ENCODE measurements at places on chromosomes 6 and 20.

DNA sequence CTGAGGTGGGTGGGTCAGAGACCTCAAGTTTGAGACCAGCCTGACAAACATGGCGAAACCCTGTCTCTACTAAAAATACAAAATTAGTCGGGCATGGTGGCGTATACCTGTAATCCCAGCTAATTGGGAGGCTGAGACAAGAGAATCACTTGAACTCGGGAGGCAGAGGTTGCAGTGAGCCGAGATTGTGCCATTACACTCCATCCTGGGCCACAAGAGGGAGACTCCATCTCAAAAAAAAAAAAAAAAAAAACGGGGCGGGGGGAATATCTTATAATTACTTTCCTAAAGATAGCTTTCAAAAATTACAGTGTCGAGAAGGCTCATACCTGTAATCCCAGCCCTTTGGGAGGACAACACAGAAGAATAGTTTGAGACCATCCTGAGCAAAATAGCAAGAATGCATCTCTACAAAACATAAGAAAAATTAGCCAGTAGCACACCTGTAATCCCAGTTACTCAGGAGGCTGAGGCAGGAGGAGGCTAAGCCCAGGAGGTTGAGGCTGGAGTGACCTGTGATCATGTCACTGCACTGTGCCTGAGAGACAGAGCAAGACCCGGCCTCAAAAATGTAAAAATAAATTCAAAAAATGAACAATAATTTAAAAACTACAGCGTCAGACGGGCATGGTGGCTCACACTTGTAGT, 25.8 kb downstream of the CBFA2T2 start:
- no peak for DNase-seq

GRCh38 chr6:1770968-1771723, 161.4 kb downstream of the FOXC1 start:
- no peak for DNase-seq

GRCh38 chr6:158439255-158439654, 120.6 kb upstream of the TMEM181 start:
- DNase-seq, result no peak

GRCh38 chr6:164911873-164912580, 397.4 kb downstream of the C6orf118 start:
- DNase-seq, result no peak

GRCh38 chr20:44034965-44035635, 120.4 kb downstream of the TOX2 start:
- DNase-seq, result no peak

DNA sequence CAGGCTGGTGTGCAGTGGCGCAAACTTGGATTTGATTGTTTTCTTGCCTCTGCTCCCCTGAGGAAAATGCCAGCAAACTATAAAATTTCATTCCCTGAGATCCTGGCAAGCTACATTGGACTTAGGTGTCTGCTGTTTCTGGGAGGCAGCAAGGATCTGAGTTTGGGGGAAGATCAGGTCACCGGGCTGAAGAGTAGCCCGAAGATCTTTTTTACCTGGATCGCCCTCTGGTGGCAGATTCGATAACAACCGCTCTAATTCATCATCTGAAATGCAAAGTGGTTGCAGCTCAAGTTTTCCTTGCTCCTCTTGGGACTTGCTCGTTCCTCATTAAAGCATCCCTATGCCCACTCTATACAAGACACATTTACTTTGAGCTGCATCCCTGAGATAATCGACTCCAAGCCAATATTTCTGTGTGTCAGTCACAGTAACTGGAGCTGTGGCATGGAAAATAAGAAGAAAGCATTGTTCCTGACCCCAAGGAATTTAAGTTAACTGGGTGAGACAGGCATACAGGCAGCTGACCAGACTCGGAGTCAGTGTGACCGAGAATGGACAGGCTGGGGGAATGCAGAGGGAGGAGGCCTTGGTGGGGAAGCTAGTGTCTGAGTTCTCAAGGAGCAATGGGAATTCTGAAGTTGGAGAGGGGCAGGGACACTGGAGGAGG, 131.8 kb upstream of the PROKR2 start:
- no peak for DNase-seq

GRCh38 chr6:120431841-120432240, 902.4 kb downstream of the TBC1D32 start:
- DNase-seq, result no peak

DNA sequence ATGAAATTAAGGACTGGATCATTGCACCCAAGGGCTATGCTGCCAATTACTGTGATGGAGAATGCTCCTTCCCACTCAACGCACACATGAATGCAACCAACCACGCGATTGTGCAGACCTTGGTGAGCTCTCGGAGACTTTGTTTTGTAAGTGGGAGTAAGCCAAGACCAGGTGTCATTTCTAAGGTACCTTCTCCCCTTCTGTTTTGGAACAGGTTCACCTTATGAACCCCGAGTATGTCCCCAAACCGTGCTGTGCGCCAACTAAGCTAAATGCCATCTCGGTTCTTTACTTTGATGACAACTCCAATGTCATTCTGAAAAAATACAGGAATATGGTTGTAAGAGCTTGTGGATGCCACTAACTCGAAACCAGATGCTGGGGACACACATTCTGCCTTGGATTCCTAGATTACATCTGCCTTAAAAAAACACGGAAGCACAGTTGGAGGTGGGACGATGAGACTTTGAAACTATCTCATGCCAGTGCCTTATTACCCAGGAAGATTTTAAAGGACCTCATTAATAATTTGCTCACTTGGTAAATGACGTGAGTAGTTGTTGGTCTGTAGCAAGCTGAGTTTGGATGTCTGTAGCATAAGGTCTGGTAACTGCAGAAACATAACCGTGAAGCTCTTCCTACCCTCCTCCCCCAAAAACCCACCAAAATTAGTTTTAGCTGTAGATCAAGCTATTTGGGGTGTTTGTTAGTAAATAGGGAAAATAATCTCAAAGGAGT, 30.4 kb downstream of the TXNDC5 start:
- DNase-seq, result no peak

GRCh38 chr20:34705397-34706301, 1.5 kb downstream of the TP53INP2 start:
- no peak for DNase-seq

DNA sequence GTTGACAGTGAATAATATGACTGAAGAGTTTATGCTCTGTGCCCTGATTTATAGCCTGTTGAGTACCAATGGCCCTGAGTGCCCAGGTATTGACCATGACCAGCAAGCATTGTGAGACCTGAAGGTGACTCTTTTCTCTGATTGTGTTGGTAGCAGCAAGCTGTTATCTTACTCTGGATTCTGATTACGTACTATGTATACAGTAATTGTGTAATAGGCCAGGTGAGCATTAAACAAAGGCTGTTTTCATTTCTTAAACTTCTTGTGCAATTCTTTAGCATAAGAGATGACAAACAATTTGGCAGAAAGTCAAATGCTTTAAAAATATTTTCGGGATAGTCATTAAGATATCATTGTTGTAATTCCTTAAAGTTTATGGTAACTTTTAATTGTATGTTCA, 111.7 kb upstream of the PTPRK start:
- DNase-seq, result no peak

GRCh38 chr6:139705284-139705683, 330.8 kb upstream of the CITED2 start:
- DNase-seq, result no peak

DNA sequence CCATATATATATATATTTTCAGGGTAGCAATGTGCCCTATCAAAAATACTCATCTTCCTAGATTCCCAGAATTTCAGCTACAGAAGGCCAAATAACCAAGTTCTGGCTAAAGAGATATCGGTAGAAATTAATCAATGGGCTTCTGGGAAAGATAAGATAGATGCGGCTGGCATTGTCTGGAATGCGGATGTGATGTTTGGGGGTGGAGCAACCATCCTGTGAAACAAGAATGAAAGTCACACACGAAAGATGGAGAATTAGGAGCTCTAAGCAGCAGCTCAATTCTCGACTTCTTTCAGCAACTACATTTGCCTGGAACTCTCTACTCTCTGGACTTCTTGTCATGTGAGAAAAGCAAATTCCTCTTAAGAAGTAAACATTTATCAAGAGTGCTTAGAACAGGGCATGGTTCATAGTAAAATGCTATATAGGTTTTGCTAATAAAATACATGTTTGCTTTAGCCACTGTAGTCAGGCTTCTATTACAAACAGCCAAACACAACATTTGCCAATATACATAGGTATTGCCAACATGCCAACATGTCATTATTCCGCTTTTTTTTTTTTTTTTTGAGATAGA, 90.8 kb downstream of the CLIC5 start:
- DNase-seq, result no peak

GRCh38 chr6:169915769-169916550, 164.5 kb downstream of the ERMARD start:
- no peak for DNase-seq

GRCh38 chr6:82686719-82687118, 323.1 kb downstream of the TPBG start:
- no peak for DNase-seq

GRCh38 chr20:32807706-32808105, 12.0 kb upstream of the MAPRE1 start:
- DNase-seq, result no peak

- DNase-seq, result no peak
Observed at GRCh38 chr6:63615590-63615989, 20.0 kb upstream of the PHF3 start.

GRCh38 chr20:61352346-61353260, 100.5 kb downstream of the CDH4 start:
- no peak for DNase-seq

DNA sequence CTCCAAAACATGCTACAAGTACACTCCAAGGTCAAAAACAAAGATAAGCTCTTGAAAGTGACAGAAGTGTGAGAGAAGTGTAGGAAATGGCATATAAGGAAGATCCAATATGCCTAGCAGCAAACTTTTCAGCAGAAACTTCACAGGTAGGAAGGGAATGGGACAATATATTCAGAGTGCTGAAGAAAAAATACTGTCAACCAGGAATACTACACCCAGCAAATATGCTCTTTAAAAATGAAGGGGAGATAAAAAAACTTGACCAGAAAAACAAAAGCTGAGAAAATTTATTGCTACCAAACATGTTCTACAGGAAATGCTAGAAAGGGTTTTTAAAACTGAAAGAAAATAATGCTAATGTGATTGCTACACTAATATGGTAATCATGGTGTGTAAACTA, 46.2 kb downstream of the THBS2 start:
- no peak for DNase-seq

GRCh38 chr6:153058291-153058690, 55.8 kb upstream of the MTRF1L start:
- no peak for DNase-seq

DNA sequence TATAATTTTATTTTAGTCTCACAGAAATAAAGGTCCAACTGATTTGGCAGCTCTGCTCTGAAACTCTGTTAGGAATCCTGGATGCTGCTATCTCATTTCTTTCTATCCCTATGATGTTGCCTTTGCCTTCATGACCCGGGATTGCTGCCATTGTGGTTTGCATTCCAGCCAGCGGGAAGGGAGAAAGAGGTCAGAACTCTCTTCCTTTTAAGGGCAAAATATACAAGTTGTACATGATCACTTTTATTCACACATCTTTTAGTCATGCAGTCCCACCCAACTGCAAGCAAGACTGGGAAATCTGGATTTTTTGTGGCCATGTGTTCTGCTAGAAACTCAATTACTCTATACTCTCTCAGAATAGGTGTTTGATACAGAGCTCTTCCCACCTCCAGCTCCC, 263.1 kb upstream of the ZFP64 start:
- no peak for DNase-seq

DNA sequence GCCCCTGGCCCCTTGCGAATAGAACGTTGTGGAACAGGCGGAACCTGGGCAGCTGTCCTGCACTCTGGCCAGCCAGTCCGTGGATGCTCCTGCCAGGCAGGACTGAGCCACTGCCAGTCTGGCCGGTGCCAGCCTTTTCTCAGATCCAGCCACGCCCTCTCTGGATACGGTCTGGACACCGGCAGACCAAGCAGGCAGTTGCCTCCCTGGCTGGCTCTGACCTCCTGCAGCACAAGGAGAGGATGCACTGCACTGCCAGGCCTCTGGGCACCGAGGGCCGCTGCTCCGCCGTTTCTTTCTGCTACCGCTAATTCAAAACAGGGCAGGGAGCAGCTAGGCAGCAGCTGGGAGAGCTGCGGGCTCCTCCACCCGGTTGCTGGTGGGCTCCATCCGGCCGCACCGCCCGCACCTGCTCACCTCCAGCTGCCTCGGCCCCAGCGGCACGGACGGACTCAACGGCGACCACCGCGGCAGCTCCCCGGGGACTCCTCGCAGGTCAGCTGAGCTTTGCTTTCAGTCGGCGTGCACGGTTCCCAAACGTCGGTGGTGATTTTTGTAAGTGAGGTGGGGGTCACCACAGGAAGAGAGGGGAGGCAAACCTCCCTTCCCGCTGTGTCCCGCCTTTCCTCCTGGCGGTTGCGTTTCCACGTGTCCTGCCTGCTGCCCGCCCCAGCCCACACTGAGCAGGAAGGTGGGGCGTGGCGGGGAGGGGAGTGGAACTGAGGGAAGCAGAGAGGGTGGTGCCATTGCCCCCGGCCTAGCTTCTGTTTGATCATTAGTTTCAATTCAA, 30.3 kb upstream of the AFDN start:
- no peak for DNase-seq

GRCh38 chr20:57633945-57634491, 13.8 kb upstream of the ZBP1 start:
- DNase-seq, result no peak

GRCh38 chr20:40599987-40600386, 89.0 kb downstream of the MAFB start:
- DNase-seq, result no peak

GRCh38 chr20:23139524-23139923, 53.4 kb upstream of the CD93 start:
- no peak for DNase-seq

DNA sequence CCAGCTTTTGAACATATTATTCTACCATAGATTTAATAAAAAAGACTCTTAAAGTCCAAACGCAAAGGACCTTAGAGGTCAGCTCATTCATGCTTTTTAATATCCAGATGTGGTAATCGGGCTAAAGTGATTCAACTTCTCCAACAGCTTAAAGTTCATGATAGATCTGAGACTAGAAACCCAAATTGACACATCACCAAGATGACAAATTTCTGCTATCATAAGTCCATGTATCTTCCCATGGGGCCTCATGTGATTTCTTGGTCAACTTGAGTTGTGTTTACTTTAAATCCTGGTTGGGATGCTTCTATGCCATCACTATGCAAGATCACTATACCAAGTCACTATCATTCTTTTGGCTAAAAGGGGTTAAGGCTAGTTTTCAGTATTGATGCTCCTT, 56.0 kb downstream of the SLC24A3 start:
- no peak for DNase-seq

GRCh38 chr6:160386869-160387530, 38.8 kb downstream of the SLC22A3 start:
- DNase-seq, result no peak

- DNase-seq, result no peak
Observed at GRCh38 chr20:16283307-16283706, 289.9 kb downstream of the KIF16B start.

GRCh38 chr6:138229663-138230179, 11.4 kb upstream of the PBOV1 start:
- DNase-seq, result no peak

DNA sequence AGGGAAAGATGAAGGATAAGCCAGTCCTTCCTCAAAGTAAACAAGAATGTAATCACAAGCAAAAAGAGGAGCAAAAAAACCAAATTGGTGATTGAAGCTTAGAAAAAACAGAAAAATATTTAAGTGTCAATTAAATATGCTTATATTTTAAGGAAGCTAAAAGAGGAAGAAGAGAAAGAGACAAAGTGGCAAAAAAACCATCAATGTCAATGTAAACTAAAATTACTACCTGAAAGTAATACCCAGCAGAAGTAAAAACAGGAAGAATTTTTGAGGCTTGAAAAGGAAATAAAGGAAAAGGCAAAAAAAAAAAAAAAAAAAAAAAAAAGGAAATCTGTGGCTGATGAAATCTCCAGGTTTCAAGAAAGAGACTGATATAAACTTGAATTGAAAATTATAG, 36.2 kb upstream of the OGFRL1 start:
- no peak for DNase-seq

Data from stimulated activated CD4-positive, alpha-beta T cell treated with anti-CD3 and anti-CD28 coated beads, Interleukin-15, amount 100 ng/mL, for 1 hour (primary cell).